Fibroblast of the aortic adventitia (primary cell): ENCODE measurements at places on chromosomes 12 and 14. TPM values are rescaled to one million over a fixed set of nuclear protein-coding genes. Genes with fewer than 3 reads are reported as not detected.

DNA sequence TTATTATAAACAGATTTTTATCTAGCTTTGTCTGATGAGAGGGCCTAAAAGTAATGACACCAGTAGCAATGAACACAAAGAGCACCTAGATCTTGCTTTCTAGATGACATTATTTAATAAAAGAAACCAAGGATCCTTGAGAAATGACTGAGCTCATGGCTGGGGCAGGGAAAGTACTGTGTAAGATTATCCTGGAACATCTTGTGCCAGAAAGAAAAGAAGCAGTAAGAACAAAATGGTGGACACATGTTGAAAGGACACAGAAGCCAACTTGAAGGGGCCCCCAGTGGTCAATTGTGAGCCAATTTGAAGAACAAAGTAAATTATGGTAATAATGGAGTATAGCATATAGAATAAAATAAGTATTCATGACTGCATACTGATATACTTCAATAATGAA is 10.0 kb downstream of the IFNG-AS1 start:
- no peak for DNase-seq

DNA sequence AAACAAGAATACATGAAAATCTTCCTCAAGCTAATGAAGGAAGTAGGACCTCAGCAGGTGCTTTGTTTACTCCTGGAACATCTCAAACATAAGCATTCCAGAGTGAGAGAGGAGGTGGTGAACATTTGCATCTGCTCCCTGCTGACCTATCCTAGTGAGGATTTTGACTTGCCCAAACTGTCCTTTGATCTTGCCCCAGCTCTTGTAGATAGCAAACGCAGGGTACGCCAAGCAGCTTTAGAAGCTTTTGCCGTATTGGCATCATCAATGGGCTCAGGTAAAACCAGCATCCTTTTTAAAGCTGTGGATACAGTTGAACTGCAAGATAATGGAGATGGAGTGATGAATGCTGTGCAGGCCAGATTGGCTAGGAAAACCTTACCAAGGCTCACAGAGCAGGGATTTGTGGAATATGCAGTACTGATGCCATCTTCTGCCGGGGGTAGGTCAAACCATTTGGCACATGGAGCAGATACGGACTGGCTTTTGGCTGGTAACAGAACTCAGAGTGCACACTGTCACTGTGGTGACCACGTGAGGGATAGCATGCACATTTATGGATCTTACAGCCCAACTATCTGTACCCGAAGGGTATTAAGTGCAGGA is 1.9 kb downstream of the TOGARAM1 start:
- DNase-seq: peak; percentile 37

GRCh38 chr14:38044710-38045109 is 163.0 kb upstream of the SSTR1 start:
- DNase-seq: no peak

- no peak for DNase-seq
Observed at GRCh38 chr12:91695964-91696363, 449.7 kb downstream of the BTG1 start.

ITGA7 gene
- total RNA-seq: 13.9 and 37.6 TPM in 2 replicates

DNA sequence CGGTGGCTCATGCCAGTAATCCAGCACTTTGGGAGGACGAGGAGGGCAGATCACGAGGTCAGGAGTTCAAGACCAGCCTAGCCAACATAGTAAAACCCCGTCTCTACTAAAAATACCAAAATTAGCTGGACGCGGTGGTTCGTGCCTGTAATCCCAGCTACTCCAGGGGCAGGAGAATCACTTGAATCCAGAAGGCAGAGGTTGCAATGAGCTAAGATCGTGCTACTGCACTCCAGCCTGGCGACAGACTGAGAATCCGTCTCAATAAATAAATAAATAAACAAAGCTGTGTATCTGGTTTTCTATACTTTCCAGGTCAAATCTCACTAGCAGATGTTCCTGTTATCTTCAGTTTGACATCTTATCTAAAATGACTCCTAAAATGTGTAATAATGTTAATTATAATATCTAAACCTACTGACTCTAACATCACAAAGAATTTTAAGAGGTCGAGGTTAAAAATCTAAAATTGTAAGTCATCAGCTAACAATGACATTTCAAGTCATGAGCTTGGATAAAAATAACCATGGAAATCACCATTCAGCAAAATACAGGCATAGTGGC is 2.4 kb upstream of the SRP54 start:
- DNase-seq: no peak

CNIH1 gene
- total RNA-seq: 27.5 and 326 TPM in 2 replicates

DNA sequence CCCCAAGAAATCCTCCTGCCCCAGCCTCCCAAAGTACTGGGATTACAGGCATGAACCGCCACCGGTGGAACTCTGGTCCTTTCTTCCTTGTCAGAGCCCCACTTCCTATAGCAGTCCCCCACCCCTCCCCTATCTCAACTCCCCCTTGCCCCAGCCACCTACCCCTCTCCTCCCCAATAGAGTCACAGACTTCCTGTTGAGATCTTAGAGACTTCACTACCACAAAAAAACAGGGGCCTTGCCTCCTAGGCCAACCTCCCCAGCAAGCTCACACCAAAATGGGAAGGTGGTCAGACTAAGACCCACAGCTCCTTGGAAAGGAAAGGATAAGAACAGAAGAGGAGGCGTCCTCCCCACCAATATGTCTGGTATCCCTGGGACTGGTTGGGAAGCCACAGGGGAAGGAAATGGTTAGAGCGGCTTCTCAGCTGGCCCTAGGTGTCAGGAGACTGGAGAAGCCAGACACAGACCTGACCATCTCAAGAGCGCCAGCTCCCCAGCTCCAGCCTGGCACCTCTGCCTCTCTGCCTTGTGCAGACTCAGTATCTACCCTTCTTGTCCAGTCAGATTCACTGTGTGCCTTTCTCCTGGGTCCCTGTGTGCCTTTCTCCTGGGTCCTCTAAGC is 8.5 kb downstream of the ITGB7 start:
- DNase-seq: no peak

OR4K13 gene
- total RNA-seq: not detected in 2 replicates
